Transverse colon (tissue), 4 donors: ENCODE measurements at places on chromosomes 12 and 14. TPM values are rescaled to one million over a fixed set of nuclear protein-coding genes. Genes with fewer than 3 reads are reported as not detected.

DNA sequence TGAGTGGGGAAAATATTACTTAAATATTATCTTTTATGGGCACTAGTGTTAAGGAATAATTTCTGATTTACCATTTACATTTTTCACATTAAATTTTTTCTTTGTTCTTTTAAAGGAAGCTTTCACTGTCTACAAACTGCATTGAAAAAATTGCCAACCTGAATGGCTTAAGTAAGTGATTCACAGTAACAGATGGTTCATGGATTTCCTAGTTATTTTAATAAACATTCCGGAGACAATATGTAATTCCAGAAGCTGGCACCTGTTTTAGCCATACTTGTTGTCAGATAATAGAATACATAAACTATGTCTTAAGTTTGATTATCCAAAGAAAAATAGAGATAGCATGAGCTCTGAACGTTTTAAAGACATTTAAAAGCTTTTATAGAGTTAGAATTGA, 17.1 kb downstream of the DNAL1 start:
- DNase-seq, result no peak

The RHNO1 gene
- total RNA-seq, result 6.0 TPM

DNA sequence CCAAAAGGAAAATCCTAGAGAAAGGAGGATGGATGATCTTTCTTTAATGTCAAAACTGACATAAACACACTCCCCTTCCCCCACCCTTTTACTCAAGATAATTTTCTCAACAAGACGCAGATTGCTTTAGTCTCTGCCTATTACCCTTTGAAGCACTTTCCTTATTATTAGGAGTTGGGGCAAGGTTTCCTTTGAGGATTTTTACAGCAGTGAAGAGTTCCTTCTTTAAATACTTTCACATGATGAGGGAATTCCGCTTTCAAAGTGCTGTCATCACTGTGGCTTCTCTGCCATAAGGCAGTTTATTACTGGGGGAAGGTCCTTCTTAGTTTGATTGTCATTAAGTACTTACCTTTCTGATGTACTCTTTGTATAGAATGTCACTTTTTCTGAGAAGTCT, 172.1 kb downstream of the MSRB3 start:
- DNase-seq, result no peak

- no peak for DNase-seq
Measured at GRCh38 chr14:52266782-52267181, 716 bp upstream of the PTGDR start.

DNA sequence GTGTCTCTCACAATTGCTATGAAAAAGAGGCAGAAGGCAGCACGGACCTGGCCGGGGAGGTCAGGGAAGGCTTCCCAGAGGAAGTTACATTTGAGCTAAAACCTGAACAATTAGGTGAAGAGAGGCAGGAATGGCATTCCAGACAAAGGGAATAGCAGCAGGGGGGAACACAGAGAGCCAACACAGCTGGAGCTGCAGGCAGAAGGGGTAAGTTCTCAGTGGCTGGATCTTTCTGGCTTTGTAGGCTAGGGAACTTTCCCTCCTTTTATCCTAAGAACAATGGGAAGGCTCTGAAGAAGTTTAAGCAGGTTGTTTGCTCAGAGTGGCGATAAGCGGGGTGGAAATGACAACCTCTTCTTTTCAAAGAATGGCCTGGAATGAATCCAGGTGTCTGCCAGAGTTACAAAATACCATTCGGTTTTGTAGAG, 100.0 kb downstream of the PRIMA1 start:
- no peak for DNase-seq

The CDCA3 gene
- 3.3 TPM for total RNA-seq

The TNFAIP2 gene
- 25.1 TPM for total RNA-seq

GRCh38 chr14:55303125-55303499, 31.9 kb downstream of the FBXO34 start:
- no peak for DNase-seq
